ENCODE measurements at places on chromosomes 6 and 20. TPM values are rescaled to one million over a fixed set of nuclear protein-coding genes. Genes with fewer than 3 reads are reported as not detected.

Gene TGM6
- total RNA-seq, result not detected

Gene SLC2A10
- 13.4 TPM for total RNA-seq

Gene RAB44
- 0.06 TPM for total RNA-seq

Gene HLA-DOA
- 0.60 TPM for total RNA-seq

Gene OR2J1
- total RNA-seq, result not detected

Data from pancreas (tissue), 10 donors.